Astrocyte (in vitro differentiated cells and primary cell): ENCODE measurements at places on chromosomes 11 and 22. TPM values are rescaled to one million over a fixed set of nuclear protein-coding genes. Genes with fewer than 3 reads are reported as not detected.

DNA sequence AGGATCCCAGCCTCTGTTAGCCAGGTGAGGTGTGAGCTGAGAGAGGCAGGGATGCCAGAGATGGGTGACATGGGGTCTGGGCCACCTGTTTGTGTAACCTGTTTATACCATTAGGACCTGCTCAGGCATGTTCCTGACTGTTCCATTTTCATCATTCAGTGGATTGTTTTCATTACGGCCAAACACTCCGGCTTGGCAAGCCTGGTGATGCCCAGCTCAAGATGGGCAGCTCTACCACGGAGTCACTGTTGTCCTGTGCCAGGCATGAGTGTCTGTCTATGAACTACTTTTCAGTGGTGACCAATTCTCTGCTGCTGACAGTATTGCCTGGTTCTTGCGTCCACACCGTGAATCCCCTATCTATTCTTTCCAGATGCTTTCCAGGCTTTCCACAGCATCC is 71.5 kb upstream of the SLC22A12 start:
- no peak for DNase-seq

GRCh38 chr11:44219830-44220796 is 89.8 kb downstream of the ALX4 start:
- DNase-seq = peak; percentile 25

- peak; percentile 71 for DNase-seq
Observed at GRCh38 chr11:65766535-65766934, 14.2 kb downstream of the AP5B1 start.

DNA sequence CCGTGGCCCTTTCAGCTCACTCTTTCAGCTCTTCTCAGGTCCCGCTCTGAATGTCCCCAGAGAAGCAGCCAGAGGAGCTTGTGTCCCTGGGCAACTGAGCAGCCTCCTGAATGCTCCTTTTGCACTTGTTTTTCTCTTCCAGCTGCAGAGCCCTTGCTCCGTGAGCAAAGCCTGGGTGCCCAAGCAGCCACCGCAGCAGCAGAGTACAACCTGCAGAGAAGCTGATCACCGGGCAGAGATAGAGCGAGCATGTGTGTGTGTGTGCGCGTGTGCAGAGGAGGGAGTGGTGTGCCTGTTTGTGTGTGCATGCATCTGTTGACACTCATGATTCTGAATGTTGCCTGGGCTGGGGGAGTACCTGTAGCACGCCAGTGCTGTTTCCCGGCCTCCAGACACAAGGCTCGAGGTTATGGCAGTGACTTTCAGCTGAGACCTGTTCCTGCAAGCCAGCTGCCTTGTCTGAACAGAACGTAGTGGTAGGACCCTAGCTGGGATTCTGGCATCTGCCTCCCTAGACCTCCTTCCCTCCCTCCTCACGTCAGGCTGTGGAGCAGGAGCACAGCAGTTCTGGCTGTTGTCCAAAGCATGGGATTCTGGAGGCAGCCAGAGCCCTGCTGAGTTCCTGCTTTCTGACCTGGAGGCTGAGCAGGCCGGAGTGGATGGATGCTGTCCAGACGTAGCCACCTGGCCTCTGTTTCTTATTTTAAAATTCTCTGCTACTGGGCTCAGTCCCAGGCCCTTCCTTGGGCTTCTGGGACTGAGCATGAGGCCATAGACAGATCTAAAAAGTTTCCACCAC is 4.5 kb upstream of the MAPK8IP1 start:
- no peak for DNase-seq

- DNase-seq = no peak
Observed at GRCh38 chr11:64233913-64234586, at the start of gene VEGFB. VEGFB (plus strand) TSS chr11:64234584; CDS start chr11:64234834, 250 bp downstream.

DNA sequence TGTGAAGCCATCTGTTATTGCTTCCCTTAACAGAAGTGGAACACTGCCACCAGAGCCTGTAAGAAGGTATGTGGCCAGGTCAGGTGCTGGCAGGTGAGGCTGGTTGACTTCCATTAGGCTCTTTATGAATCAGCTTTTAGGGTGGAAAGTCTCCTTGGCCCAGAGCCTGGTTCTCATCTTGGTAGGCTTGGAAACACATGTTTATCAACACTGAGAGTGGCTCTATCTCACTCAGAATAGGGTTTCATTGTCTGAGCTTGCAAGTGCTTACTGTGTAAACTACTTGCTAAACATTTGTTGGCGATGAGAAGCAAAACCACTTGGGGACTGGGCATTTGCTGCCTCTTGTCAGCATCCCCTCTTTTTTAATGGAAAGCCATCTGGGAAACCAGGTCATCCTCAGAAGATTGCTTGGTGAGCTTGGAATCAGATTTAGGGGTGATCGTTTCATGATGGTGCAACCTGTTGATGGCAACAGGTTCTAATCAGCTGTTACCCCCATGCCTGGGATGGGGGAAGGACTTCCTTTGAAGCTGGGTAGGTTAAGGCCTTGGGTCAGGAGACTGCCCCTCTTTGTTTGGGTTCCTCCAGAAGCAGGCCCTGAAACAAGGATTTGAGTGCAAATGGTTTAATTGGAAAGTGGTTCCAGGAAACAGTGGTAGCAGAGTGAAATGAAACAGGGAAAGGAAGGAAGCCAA is 75.0 kb upstream of the AMPD3 start:
- no peak for DNase-seq

GRCh38 chr11:19953336-19953735 is 206.9 kb downstream of the DBX1 start:
- peak; percentile 74 for DNase-seq

DNA sequence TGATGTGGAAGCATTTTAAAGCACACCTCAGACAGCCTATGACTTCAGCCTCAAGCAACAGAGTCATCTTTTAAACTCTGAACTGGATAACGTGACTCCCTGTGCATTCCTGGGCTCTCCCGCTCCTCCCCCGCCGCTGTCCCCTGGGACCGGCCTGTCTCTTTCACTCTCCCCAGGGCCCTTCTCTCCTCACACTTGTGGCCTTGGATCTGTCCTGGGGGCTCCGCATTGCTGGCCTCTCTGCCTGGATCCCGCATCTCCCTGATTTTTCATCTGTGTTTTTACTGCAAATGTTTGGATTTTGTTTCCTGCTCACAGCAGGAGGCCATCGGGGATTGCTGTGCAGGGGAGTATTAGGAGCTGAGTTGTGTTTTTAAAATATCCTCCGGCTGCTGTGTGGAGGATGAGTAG is 15.4 kb downstream of the C11orf24 start:
- no peak for DNase-seq

DNA sequence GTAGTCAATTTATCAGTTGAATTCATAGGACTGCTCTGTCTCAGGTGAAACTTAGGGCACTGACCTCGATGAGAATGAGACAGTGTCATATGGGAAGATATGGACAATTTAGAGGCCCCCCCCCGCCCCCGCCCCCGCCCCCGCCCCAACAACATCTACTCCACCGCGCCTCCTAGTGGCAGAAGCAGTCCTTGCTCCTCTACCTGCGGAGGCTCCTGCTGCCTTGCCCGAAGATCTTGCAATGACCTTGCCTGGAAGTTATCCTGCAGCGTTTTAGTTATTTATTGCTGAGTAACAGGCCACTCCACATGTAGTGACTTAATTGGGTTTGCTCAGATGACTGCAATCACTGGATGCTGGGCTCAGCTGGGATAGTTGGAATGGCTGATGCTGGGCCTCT is 15.2 kb downstream of the SERPINH1 start:
- DNase-seq = no peak

GRCh38 chr11:110971140-110971539 is 258.9 kb upstream of the ARHGAP20 start:
- peak; percentile 98 for DNase-seq

DNA sequence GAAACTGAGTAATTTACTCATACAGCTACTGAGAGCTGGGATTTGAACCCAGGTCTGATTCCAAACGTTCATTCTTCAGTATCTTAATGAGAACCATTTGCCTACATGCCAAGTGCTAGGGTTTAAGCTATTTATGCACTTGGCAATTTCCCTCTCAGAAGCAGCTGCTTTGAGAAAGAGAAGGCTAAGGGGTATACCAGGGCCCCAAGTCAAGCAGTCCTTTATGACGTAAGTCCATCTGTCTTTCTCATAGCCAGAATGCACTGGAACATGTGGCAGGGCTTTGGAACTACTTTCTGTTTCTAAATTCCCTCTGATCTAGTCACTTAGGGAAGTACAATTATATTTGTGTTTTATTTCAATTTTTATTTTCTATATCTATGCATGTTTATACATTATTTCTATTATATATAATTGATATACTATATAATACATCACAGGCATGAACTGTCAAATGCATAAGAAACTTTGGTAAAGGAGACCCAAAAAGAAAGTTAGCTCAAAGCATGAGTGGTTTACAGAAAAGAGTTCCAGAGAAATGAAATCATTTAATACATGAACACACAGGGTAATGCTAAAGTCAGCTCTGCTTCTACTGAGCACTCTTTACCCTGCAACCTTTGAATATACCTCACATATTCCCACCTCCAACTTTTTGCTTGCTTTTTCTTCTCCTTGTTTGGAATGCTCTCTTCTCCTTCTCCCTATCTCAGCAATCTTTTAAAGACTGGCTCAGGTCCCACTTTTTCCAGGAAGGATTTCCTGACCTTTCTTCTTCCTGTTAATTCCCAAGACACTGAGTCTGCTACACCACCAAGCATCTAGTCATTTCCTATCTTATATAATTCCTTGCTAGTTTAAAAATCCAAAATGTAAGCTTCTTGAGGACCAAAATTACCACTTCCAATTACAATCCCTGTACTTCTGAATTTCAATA is 80.5 kb upstream of the GDPD4 start:
- peak; percentile 57 for DNase-seq

GRCh38 chr11:44057340-44057739 is 8.7 kb upstream of the ACCS start:
- DNase-seq = no peak

GRCh38 chr22:25177895-25178294 is 21.8 kb upstream of the CRYBB3 start:
- no peak for DNase-seq

GRCh38 chr22:46390652-46391301 is 55.3 kb downstream of the TRMU start:
- DNase-seq = peak; percentile 22

GRCh38 chr22:50434849-50435248 is 40.0 kb downstream of the SBF1 start:
- DNase-seq = no peak

DNA sequence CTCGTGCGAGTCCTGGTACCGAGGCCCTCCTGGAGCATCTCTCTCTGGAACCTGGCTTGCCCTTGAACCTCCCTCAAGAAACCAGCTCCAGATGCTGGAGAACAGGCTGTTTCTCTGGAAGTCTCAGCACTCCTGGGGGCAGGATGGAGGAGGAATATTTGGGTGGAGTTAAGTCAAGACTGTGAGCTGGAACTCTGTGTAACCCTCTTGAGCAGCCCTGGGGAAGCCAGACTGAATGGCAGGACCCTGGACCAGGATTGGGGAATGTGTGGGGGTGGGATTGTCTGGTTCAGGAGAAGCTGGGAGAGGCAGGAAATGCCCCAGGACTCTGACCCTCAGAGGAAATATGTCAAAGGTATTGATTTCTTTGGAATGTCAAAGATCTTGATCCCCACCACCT is 7.7 kb downstream of the CREB3L1 start:
- no peak for DNase-seq

GRCh38 chr11:96045622-96046456 is 121.9 kb upstream of the MTMR2 start:
- DNase-seq = peak; percentile 84

DNA sequence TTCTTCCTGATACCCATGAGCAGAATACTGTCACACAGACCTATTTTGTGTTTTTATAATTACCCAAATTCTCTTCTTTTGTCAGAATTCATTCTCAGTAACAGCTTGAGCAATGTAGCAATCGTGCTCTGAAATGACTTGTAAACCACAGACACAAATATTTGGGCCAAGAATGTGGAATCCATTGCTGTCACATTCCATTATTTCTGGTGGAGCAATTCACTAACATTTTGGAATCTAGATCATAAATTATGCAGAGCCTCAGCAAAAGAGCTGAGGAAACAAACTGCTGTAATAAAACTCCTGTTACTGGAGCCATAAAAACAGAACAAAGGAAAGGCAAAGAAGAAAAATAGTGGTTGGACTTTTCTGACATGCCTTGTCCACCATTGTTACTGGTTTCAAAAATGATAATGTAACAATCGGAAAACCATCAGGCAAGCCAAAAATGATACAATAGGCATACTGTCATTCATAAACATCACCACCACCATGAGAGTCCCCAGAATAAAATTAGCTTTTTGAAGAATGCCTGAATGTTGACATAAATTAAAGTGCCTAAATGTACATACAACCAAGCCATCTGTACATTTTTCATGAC is 223.4 kb upstream of the PITPNB start:
- DNase-seq = peak; percentile 96

- DNase-seq = no peak
Observed at GRCh38 chr11:102429691-102430090, 22.9 kb downstream of the TMEM123 start.

GRCh38 chr11:44634401-44635281 is 69.2 kb downstream of the CD82 start:
- peak; percentile 69 for DNase-seq

GRCh38 chr11:41245184-41245583 is 214.3 kb downstream of the LRRC4C start:
- no peak for DNase-seq

DNA sequence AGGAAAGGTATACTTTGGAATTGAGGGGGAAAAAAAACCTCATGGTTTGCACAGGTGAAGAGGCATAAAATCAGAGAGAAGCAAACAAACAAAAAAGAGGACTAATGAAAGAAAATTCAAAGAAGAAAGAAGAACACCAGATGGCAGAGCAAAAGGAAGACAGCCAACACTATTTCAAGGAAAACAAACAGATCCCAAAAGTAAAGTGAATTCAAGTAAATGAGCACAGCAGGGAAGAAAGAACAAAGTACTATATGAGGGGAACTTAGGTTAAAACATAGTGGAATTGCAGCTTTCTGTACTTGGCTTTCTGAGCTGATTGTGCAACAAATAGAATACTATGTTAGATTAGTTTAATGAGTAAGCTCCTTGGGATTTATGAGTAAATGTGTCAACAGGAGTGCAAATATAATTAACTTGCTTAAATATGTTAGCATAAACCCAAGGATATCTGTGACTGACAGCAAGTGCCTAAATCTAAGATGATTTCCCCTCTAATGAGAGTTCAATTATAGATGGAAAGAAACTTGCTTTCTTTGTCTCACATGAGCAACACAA is 404.6 kb upstream of the CNTN5 start:
- DNase-seq = no peak

Gene CNTF
- total RNA-seq = 1.4 and 1.7 TPM in 2 replicates

Gene NPTXR
- total RNA-seq = 5.1 and 5.4 TPM in 2 replicates

Gene BAIAP2L2
- 0.54 and 0.94 TPM in 2 replicates for total RNA-seq

Gene KBTBD3
- 4.7 and 5.2 TPM in 2 replicates for total RNA-seq

Gene ZMAT5
- 24.4 and 24.8 TPM in 2 replicates for total RNA-seq

Gene PHOX2A
- total RNA-seq = 0.36 TPM in 1 of 2 replicates, not detected in the other

Gene CHRM4
- 0.27 and 0.43 TPM in 2 replicates for total RNA-seq

Gene KRTAP5-7
- total RNA-seq = not detected in 2 replicates

Gene F2
- 0.57 and 0.60 TPM in 2 replicates for total RNA-seq

Gene BRSK2
- 3.9 and 7.1 TPM in 2 replicates for total RNA-seq

Gene ILK
- 209 and 218 TPM in 2 replicates for total RNA-seq

Gene CASP4
- 0.62 and 0.86 TPM in 2 replicates for total RNA-seq

Gene MPPED1
- not detected in 2 replicates for total RNA-seq

Gene TRIOBP
- 40.6 and 41.5 TPM in 2 replicates for total RNA-seq

Gene MUC6
- total RNA-seq = not detected in 2 replicates

Gene MUC5B
- total RNA-seq = not detected in 2 replicates

Gene CBLIF
- not detected in 2 replicates for total RNA-seq

Gene CHRM1
- not detected in 2 replicates for total RNA-seq
